ENCODE measurements at places on chromosomes 5 and 9.

DNA sequence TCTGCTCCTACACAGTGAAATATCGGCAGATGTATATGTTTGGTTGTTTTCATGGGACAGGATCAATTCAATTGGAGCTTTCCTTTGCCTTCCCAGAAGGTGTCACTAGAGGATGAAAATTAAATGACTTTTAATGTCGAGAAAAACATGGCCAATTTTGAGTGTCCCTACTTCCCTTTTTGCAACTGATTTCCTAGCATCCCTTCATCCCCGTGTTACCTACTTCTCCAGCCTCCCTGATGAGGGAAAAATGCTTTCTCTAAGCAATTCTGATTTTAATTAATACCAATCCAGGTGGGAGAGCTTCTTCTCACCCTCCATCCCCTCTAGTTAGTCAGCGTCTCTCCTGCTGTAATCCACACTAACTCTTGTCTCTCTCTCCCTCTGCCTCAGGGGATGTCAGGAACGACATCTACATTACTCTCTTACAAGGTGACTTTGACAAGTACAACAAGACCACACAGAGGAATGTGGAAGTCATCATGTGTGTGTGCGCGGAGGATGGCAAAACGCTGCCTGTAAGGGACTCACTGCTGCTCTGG lies 64.9 kb downstream of the DOCK2 start:
- DNase-seq = no peak

GRCh38 chr5:7793895-7794294 lies 57.0 kb downstream of the CFAP90 start:
- DNase-seq = no peak

- no peak for DNase-seq
These were observed 72.8 kb downstream of the SLC1A1 start for GRCh38 chr9:4563105-4563504.

DNA sequence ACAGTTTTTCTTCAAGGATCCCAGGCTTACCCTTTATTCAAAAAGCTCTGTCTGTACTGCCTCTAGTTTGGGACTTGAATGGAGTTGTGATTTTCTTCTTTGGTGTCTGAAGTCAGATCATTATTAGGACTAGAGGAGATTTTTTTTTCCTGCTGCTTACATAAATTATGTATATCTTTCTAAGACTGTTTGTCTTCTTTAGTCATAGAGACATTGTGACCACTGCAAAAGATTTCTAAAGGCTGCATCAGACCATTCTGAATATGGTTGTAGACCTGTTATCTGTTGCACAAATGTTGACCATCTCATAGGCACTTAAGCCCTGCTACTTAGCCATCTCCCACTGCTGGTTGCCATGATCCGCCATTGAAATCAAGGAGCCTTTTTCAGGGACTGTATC lies 238.5 kb upstream of the SMARCA2 start:
- no peak for DNase-seq

- DNase-seq = peak; percentile 35
These were observed 14.6 kb upstream of the ARSI start for GRCh38 chr5:150317048-150318003.

DNA sequence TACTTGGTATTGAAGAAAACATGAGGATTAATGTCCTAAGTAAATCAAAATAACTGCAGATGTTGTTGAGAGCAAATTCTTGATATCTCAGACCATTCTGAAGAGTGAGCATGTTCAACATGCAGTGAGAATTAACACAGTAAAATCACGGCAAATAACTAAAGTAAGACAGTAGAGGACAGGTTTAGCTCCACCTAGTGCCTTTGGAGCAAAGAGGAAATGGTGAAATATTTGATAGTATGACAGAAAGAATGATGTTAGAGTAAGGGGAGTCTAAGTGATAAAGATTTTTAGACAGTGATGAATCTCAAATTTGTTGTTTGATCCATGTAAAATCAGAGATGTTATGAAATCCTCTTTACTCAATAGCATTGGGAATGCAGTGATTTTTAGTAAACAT lies 424.2 kb downstream of the TMEM161B start:
- no peak for DNase-seq

GRCh38 chr5:135851915-135852845 lies 17.7 kb downstream of the SLC25A48 start:
- no peak for DNase-seq

- no peak for DNase-seq
These were observed 39.3 kb upstream of the KIAA1958 start for GRCh38 chr9:112447283-112447761.

DNA sequence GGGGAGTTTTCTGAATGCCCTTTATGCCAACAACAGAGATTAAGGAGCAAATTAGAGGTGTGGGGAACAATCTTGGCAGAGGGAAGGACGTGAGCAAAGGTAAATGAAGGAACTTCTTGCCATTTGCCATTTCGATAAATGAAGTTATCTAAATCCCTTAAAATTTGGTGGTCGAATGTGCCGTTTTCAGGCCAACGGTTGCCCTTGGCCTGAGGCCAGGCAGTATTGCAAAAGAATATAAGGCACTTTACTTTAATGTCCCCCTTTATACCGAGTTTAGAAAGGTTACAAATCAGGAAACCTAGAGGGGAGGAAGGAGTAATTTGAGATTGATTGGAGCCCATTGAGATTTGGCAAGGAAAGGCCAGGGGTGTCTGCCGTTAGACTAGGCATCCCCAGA lies 26.3 kb downstream of the C9orf50 start:
- DNase-seq = no peak

- no peak for DNase-seq
These were observed 146.1 kb upstream of the ZNF462 start for GRCh38 chr9:106716820-106717219.

GRCh38 chr9:128098297-128099230 lies 29.0 kb downstream of the PTGES2 start:
- DNase-seq = peak; percentile 78

- DNase-seq = no peak
These were observed 51.7 kb downstream of the ZNF474 start for GRCh38 chr5:122180863-122181548.

- peak; percentile 14 for DNase-seq
These were observed 22.7 kb upstream of the UBLCP1 start for GRCh38 chr5:159240301-159240870.

DNA sequence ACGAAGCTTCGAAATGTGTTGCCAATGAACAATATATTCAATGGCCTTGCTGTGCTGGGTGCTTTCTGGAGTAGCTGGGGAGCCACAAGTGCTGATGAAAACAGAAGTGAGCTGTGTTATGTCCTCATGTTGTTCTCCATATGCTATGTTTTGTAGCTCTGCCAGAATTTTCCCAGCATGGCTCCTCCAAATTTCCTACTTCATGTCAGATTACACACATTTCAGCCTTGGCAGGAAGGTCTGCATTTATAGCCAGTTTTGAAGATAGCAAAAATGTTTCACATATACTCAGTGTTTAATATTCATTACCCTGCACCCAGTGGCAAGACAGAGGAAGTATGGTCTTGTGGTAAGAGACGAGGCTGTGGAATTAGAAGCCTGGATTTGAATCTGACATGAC lies 22.6 kb upstream of the NMUR2 start:
- DNase-seq = no peak

DNA sequence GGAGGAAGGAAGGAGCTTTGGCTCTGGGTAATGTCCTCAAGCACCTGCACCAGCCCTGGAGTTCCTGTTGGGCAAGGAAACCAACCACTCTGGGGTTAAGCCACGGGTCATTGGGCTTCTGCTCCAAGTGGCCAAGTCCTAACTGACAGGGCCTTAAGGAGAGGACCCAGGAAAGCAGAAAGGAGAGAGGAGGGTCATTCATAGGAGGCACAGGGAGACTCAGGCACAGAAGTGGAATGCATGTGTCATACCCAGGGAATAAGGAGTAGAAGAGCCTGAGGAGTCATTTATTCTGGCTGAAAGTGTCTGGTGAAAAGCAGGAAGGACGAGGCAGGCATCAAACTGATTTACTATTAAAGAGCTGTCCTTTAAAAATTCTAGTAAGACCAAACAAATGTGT lies 129.2 kb downstream of the DMRT2 start:
- no peak for DNase-seq

GRCh38 chr9:70259512-70259802 lies 679 bp downstream of the SMC5 start:
- no peak for DNase-seq

DNA sequence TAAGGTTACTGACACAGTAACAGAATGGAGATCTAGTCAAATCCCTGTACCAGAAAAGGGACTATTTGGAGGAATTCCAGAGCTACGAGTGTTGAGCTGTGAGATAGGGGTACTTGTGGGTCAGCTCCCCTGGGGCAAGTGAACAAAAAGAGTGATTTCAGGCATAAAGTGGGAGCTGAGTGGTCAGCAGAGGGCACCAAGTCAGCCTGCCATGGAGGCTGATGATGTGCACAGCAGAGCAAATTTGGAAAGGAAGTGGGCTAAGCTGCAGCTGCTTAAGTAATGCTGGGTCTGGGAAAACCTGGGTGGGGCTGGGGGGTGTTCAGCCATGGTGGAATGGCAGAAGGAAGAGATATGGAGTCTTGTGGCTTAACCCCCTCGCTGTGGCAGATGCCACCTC lies 327.9 kb downstream of the NTRK2 start:
- no peak for DNase-seq

DNA sequence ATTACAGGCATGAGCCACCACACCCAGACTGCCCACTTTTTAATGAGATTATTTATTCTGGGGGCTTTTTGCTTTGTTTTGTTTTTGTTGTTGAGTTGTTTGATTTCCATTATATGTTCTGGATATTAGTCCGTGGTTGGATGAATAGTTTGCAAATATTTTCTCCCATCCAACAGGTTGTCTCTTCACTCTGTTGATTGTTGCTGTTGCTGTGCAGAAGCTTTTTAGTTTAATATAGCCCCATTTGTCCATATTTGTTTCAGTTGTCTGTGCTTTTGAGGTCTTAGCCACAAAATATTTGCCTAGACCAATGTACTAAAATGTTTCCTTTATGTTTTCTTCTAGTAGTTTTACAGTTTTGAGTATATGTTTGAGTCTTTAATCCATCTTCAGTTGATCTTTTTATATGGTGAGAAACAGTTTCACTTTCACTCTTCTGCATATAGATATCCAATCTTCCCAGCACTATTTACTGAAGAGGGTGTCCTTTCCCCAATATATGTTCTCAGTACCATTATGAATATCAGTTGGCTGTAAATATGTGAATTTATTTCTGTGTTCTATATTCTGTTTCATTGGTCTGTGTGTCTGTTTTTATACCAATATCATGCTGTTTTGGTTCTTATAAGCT lies 30.2 kb upstream of the TBCA start:
- no peak for DNase-seq

DNA sequence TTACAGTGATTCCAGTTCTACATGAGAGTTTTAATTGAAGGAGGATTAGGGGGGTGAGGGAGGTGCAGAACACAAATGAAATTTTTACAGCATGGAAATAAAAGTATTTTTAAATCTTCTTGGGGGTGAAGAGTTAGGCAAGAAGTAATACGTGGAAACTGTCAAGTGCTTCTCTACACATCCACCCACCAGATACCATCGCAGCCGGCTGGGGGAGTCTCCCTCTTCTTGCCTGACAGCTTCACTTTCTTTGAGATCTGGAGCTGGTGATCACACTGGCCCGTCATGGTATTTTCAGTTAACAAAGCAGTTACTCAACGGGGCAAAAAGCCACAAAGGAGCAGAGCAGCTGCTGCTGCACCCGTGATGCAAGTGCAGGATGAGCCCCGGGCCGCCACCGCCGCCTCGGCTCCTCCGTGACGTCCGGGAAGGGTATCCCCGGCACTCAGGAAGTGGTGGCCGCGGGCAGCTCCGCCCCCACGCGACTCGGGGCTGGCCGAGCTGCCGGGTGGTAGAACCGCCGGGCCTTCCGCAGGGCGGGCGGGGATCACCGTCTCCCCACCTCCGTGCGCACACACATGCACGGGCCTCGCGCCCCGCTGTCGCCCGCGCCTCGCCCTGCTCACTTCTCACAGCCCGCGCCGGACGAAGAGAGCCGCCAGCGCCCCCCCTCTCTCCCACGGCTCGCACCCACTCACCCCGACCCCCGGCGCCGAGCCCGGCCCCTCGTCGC lies 2.4 kb upstream of the NR4A3 start:
- peak; percentile 95 for DNase-seq

- DNase-seq = no peak
These were observed 145.7 kb downstream of the ZSWIM6 start for GRCh38 chr5:61477788-61478187.

DNA sequence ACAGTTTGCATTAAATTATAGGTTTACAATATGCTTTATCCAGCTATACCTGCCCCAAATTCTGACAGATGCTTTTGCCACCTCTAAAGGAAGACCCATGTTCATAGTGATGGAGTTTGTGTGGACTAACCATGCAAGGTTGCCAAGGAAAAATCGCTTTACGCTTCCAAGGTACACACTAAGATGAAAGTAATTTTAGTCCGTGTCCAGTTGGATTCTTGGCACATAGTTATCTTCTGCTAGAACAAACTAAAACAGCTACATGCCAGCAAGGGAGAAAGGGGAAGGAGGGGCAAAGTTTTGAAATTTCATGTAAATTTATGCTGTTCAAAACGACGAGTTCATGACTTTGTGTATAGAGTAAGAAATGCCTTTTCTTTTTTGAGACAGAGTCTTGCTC lies 41.0 kb downstream of the FXN start:
- DNase-seq = no peak

DNA sequence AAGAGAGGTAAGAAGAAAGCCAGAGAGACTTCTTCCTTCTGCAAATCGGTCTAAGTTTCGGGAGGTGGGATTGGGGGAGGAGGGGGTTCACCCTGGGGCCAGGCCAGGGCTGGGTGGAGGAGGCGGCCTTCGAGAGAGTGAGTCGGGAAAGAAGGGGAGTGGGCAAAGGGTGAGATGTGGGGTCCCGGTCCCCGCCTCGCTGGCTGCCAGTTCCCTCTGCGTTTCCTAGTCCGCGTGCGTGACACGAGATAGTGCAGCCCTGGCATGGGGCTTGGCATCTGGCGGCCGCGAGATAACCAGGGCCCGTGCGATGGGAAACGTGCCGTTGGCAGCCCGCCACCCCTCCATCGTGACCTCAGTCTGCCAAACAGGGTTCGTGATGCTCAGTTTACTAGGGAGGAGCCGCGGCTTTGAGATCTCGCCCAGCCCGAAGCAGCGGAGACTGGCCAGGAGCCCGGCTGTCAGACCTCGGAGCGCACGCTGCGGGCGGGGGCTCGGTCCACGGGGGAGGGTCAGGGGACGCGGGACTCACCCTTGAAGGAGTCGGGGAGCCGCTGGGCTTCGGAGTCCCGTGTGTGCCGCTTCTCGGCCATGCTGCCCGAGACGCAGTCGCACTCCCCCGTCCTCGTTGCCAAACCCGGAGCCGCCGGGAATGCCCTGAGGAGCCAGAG lies at the start of gene STOM:
STOM (minus strand) TSS at position 656 of the 671 bp plus-strand sequence; CDS start at position 593, 63 bp downstream.
- peak; percentile 66 for DNase-seq

DNA sequence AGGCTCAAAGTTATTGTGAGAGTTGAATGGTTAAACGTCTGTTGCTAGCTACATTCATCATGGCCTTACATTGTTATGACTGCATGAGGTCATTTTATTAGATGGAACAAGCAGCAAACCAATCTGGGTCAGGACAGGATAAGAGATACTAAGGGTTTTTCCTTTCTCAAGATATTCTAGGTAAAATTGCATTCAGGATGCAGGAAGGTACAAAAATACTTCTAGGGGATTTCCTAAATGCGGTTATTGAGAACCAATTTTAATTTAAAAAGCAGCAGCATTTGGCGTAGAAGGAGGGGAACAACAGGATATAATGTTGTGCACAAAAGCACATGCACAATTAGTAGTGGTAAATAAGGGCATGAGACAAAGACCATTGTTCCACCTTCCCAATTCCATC lies 39.2 kb upstream of the LURAP1L start:
- no peak for DNase-seq
